ENCODE measurements at places on chromosomes 5 and 9.
A peak's percentile ranks its signal among the peaks of the same experiment; 100 is the strongest.

DNA sequence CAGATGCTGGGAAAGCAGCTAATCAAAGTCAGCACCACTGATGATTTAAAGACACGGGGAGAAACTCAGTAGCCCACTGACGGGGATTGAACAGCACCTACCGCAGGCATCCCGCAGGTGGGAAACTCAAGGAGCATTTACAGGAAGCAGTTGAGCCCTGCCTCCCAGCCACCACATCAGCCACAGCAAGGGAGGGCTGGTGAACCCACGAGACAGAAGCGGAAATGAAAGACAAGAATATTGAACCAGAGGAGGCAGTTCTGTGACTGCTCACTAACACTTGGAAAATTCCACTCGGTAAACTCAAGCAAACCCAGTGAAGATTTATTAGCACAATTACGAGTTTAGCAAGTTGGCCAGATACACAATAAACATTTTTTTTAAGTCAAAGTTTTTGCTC is 10.6 kb upstream of the FAM163B start:
- peak; percentile 29 for DNase-seq

DNA sequence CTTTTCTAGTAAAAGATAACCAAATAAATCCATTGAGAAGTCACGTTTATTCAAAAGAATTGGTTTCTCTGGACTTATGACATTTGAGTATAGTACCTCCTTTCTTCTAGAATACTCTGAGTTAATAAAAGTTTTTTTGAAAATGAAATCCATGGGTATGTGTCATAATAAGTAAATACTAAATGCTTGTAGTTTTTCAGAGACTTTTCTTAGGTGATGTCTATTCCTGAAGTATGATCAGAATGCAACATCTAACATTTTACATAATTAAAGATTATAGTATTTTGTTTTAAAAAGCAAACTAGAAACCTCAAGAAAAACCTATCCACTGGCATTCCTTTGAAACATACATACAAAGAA is 63.2 kb downstream of the NFIB start:
- DNase-seq, result no peak

- no peak for DNase-seq
Measured at GRCh38 chr9:37620396-37620795, 28.0 kb upstream of the TOMM5 start.

DNA sequence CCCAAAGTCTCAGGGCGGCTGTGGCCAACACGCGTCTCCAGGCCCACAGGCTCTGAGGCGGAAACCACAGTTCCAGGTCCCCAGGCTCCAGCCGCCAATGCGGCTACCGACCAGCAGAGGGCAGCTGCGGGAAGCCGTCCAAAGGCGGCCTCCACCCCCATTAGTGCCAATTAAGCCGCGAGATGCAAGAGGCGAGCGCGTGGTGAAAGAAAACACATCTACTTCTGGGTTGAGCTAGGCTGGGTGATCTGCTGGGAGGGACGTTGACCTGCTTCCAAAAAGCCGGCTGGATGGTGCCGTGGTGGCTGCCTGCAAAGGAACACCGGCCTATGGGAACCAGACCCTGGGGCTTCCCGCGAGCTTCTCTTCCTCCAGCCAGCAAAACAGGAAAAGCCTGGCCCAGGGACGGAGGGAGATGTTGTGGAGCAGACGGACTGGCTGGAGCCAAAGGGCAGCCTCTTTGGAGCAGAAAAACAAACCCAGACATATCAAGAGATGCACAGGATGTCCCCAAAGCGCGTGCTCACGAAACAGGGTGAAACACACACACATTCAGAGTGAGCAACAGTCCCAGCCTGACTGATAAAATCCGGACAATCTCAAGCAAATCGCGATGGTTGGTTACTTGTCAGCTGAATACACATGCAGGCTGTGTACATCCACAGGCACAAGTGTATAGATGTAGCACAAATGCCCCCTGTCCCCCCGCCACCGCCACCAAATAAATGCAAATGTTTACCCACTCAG is 187.1 kb upstream of the BRINP1 start:
- DNase-seq, result peak; percentile 10

Data from CD4-positive, alpha-beta T cell treated with Interleukin-1 beta for 1 hour (primary cell).